ENCODE measurements at places on chromosomes 2 and 18.

- DNase-seq, result no peak
Observed at GRCh38 chr2:177020524-177021119, 192.0 kb upstream of the HNRNPA3 start.

DNA sequence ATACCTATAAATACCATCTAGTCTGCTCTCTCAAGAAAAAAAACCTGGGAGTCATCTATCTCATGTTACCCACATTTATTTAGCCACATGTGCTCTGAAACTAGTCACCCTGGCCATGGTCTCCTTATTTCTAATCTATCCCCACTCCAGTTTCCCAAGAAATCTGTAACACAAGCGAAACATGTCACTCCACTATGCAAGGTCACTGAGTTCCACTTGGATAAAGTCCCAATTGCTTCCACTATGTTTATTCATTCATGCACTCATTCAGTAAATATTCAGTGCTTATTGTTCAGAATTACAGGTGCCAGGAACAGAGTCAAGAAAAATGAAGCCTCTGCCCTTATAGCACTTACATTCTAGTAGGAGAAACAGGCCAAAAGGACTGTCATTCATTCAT, 369.4 kb upstream of the CYRIA start:
- no peak for DNase-seq

GRCh38 chr2:236107942-236108625, 60.1 kb downstream of the GBX2 start:
- no peak for DNase-seq

- peak; percentile 99 for DNase-seq
Observed at GRCh38 chr2:26772064-26773001, 8.2 kb downstream of the SLC35F6 start.

GRCh38 chr2:132692816-132693215, 22.8 kb upstream of the LYPD1 start:
- DNase-seq, result no peak

DNA sequence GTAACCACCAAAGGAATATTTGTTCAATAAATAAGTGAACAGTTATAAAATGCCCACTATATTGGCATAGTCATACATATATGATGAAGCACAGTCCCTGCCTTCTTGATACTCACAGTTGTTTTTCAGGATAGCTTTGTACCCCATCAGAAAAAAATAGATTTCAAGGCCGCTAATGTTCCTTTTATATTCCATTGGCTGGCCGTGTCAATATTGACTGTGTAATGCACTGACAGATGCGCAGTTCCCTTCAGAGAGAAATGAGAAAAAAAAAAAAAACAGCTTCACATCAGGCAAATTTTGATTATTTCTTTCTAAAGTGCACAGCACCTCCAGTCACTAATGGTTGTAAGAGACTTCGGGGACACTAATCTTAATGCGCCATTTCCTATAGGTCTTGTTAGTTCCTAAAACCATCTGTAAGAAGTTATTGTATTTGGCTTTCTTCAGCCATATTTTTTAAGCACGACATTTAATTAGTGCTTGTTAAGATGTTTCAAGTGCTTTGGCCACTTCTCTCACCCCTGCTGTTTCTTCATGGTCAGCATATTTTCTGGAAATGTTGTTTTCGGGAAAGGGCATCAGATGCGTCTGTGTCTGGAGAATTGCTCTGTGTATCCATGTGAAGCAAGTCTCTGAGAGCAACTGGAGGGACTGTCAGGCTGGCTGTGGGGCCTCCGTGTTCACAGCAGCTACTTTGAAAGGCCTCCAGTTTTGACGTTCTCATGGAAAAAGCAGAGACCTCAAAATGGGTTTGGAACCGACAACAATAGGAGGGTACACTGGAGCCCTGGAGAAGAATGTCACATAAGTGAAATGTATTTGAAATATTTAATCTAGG, 378.3 kb downstream of the MTX2 start:
- DNase-seq, result no peak

DNA sequence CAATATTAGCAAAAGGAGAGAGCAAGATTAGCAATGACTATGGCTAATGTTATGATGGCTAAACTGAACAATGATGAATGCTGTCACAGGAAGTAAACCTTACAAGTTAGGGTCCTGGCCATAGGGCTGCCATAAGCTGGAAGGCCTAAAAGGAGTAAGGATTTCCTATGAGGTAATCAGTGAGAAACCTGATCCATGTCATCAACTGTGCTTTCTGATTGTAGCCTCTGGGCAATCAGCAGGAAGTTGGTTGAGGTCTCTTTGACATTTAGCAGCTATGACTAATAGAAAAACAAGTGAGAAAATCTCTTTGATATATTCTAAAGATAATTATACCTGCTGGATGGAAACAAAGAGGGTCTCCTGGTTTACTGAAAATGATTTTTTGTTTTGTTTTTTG, 193.0 kb downstream of the RAB3GAP1 start:
- no peak for DNase-seq

DNA sequence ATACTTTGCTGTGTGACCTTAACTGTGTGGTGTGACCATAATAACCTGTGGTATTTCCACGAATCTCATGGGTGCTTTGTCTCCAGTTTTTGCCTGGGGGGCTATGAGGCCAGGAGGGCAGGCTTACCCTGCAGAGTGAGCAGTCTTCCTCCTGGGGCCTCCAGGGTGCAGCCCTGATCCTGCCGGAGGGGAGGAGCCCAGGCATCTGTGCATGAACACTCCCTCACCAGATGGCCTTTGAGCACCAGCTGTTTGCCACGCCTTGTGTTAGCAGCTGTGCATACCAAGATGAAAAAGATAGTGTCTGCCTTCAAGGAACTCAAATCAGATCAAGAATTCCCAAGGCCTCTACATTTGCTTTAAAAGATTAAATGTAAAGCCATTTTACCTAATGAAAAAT, 75.0 kb upstream of the RBM44 start:
- peak; percentile 18 for DNase-seq

DNA sequence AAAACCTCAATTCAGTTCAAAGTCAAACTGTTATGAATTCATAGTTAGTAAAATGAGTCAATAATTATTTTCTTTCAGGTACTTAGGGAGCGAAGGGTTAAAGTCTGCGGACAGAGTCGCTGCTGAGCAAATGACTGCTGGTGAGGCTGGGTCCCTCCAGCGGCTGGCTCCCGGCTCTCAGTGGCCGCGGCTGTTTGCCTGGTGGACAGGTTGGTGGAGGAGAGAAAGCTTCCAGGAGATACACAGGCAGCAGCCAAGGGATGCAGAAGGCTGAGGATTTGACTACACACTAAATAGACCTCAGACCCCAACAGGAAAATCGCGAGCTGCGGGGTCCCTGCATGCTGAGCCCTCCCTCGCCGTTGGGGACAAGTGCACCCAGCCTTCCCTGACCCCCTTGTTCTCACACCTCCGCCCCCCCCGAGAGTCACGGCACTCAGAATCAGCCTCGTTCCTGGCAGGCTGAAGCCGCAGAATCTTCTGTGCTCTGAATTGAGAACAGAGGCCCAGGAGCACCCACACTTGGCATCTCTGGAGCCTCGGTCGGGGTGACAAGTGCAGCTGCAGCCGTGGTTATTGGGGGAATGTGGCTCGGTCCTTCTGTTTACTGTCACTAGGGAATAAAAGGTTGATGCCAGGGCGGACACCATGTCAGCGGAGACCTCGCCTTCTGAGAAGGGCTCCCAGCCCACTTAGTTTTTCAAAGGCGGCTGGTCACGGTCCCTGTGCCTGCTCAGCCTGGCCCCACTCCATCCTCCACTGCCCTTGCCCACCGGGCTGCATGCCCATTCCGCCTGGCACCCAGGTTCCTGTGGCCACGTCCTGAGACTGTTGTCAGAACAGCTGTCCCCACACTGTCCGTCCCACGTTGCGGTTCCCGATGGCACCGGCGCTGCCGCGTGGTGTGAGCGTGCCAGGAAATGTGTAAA, 74.0 kb downstream of the SLC66A2 start:
- DNase-seq, result no peak

GRCh38 chr2:6635296-6635695, 230.4 kb downstream of the CMPK2 start:
- DNase-seq, result no peak

- no peak for DNase-seq
Observed at GRCh38 chr2:11406267-11406957, 59.5 kb downstream of the E2F6 start.

GRCh38 chr2:145751155-145751554, 1231.2 kb upstream of the ZEB2 start:
- DNase-seq, result no peak

DNA sequence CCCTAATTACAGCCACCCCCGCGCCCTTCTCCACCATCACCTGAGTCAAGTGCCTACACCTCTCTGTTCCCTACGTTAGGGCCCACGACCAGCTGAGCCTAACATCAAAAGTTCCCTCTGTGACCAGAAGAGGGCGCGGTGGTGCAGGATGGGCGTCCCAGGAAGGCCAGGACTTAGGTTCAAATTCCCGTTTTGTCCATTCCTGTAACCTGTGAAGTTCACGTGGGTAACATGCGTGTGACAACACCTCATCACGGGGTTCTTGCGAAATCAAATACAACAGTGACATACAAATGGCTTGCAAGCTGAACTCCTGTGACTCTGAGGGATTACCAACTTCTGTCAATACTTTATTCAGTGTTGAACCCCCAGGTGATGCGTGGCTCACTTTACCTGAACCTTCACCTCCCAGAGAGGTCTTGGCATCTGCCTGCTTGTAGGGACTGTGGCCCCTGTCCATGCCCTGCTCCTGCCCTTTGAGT, 207.9 kb downstream of the ARL4C start:
- no peak for DNase-seq

- DNase-seq, result no peak
Observed at GRCh38 chr2:147688242-147688641, 156.6 kb upstream of the ACVR2A start.

- peak; percentile 80 for DNase-seq
Observed at GRCh38 chr2:158131919-158132566, 30.4 kb downstream of the UPP2 start.

- no peak for DNase-seq
Observed at GRCh38 chr18:48931680-48932461, 18.9 kb downstream of the SMAD7 start.

- DNase-seq, result no peak
Observed at GRCh38 chr2:220068846-220069245, 441.4 kb downstream of the SLC4A3 start.

DNA sequence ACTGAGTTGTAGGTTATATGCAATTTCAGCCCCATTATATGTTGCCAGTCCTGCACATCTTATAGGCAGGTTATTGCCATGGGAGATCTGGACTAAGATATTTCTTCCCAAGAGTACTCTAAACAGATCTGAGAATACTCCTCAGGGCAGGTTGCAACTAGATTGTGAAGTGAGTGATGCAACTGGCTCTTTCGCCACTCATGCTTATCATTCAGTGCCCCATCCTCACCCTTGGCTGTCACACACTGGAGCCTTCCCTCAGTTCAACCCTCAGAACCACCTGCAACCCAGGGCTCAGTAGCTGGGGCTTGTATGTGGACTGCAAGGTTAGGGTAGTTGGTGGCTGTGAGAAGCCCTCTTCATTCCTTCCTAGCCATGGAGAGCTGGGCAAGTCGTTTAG, 14.1 kb downstream of the MERTK start:
- DNase-seq, result no peak

GRCh38 chr2:55776479-55776878, 82.8 kb upstream of the PNPT1 start:
- DNase-seq, result peak; percentile 22

- DNase-seq, result peak; percentile 21
Observed at GRCh38 chr2:62956651-62957050, 94.0 kb upstream of the OTX1 start.

- no peak for DNase-seq
Observed at GRCh38 chr18:12362473-12363174, 14.4 kb downstream of the AFG3L2 start.

DNA sequence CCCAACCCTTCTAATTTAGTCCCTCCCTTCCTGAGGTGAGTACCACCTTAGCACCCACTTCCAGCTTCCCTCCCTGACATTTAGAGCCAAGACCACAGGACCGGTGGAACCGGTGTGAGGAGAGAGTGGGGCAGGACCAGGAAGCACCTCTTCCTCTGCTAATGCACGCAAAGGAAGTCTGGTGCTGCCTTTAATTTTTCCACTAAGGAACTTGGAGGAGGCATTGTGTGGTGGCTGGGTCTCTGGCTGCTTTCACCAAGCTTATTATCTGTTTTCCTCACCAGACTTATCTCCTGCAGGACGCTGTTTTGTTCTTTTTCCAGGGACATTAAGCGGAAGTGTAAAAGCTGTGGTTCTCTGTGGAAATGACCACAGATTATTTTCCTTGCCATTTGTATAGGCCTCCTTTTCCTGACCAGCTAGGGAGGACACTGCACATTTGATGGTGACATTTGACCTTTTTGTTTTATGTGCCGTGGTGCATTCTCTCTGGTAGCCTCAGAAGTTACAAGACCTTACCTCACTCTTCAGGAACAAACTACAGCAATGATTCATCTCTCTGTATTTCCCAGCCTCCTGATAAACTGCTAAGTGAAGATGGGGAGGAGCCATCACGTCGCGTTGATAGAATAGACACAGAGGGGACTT, 39.8 kb upstream of the SPTBN1 start:
- no peak for DNase-seq

- DNase-seq, result no peak
Observed at GRCh38 chr2:13015532-13016320, 299.0 kb downstream of the TRIB2 start.

DNA sequence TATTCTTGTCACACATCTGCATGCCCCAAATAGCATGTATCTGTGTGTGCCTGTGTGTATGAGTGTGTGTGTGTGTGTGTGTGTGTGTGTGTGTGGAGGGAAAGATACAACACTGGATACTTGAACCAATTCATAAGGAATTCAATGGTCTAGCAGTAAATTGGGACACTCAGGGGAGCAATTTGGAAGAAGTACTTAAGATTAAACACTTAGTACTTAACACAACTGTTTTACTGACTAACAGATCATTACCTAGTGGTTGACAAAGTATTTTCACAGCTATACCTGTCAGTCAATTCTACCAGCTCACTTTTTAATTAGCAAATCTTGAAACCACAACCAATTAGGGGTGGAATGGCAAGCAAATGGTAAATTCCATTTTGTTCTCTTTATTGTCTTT, 1024.1 kb downstream of the TMEM182 start:
- no peak for DNase-seq

GRCh38 chr18:1483385-1483784, 578.7 kb downstream of the ADCYAP1 start:
- no peak for DNase-seq

All from NCI-H524 treated with DMSO at 0.1 percent for 48 hours (cell line).